ENCODE measurements at places on chromosomes 3 and 15.

- no peak for DNase-seq
These were observed 15.6 kb upstream of the FAM98B start for GRCh38 chr15:38438031-38438986.

DNA sequence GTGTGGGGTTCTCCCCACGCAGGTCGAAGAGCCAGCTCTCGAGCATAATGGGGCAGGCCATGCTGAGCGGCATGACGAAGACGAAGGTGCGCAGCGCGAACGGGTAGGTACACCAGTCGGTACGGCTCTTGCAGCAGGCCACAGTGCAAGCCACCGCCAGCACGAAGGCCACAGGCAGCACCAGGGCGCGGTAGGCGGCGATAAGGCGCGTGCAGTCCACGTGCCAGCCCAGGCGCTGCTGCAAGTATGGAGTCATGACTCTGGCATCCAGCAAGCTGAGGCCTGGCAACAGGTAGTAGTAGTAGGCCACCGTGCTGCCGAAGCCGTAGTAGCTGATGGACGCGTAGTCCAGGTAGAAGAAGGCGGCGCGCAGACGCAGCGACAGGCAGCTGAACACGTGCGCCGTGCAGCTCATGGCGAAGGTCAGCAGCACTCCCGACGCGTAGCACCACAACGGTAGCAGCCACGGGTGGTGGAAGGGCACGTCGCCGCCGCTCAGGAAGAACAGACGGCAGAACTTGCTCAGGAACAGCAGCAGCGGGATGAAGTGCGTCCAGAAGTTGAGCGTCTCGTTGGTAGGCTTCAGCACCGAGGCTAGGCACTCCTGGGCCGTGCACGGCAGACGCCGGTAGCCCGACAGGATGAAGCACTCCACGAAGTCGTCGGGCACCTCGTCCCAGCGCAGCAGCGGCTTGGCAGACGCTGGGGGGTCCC, 797 bp downstream of the PAQR9 start:
- peak; percentile 17 for DNase-seq

GRCh38 chr3:129068291-129068886, 7.8 kb downstream of the GP9 start:
- no peak for DNase-seq

DNA sequence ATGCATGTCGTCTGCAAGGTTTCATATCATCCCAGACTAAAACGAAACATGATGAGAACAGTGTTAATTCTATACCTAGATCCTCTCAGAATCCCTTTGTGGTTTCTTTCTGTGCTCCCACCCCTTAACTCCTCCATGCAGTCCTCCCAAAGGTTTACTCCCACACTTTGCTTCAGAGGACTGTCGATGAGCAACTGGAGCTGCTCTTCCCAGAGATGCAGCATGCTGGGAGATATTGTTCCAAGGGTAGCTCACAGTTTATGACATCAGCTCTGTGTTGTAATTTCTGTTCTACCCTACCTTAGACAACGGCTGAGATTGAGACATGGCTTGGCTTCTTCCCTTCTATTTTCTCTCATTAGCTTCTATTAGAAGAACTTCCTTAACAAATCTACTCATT, 313.0 kb upstream of the COL8A1 start:
- DNase-seq, result no peak

GRCh38 chr15:61153291-61153690, 75.8 kb downstream of the RORA start:
- DNase-seq, result no peak

DNA sequence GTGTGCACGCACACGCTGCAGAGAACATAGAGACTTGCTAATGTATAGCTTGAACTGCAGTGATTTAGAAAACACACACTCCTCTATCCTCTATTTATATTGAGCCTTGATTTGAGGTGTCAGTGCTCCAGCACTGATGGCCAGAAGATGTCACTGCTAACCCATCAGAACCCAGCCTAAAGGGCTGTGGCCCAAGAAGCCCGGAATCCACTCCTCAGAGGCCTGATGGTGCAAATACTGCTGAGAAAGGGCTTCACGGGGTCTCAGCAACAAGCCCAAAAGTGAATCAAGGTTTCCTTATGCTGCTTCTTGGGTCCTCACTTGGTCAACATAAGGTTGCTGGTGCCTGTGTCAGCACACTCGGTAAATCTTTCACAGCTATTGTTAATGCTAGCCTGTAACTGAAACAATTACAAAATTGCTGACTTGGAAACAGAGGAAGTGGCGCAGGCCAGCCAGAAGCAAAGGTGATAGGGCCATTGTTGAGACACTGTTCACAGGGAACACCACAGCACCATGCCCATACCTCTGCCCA, 60.3 kb downstream of the HEG1 start:
- peak; percentile 55 for DNase-seq

DNA sequence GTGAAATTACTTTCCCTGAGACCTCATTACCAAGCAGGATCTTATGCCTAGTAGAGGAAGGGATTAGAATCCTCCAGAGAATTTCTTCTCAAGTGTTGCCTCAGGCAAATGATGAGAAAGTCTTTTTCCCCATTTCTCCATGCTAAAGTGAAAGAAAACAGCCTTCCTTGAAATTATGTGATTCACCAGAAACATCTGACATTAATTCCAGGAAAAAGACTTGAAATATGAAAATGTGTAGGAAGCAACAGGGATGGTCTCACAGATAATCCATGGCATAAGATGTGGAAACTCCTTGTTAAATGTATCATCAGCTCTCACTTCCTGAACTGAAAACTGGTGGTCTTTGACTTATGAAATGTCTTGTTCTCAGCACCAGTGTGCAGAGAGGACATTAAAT, 17.9 kb upstream of the ABI3BP start:
- DNase-seq, result no peak

DNA sequence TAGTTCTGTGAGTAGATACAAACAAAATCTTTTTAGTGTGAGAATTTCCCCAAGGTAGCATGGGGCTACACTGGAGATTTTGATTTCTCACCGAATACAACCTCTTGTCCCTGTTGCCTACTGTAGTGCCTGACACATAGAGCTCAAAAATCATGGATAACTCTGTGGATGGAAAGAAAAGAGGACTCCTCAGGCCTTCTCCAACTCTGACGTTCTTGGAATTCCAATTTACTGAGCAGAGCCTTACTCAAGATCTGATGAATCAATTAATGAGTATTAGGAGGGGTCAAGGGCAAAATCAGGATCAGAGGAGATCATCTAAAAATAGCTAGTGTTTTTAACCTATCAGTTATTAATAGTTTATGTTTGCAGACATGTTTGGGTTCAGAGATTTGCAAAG, 46.7 kb upstream of the PYDC2 start:
- no peak for DNase-seq

DNA sequence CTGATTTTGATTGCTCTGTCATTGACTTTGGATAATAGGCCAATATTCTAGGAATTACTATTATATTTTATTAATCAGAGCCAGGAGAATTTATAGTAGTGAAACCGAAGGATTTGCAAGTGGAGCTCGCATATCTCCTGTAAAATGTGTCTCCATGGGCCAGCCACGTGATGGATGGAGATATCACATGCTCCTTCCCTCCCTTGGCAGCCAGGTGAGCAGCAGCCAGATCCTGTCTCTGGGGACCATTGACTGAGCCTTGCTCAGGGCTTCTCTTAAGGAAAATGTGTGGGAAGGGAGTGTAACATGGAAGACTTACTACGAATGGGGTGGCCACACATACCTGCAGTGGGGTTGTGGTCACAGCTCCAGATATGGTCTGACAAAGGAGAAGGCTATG, 144.7 kb upstream of the RGMA start:
- DNase-seq, result no peak

GRCh38 chr3:155233213-155233612, 60.3 kb downstream of the STRIT1 start:
- no peak for DNase-seq

DNA sequence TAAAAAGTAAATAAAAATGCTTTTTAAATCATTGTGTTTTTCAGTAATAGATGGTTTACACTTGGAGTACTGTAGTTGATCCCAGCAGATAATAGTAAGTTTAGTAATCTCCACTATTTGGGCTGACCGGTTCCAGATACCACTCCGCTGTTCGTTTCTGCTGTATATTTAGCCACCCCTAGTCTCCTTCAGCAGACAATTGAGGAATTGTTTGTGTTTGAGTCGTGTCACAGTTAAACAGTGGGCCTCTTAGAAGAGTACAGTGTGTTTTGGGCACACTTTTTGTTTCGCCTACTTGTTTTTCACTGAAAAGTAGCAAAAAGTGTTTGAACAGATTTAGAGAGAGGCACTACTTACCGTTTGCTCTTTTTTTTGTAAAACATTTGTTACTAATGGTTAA, 33.2 kb downstream of the PAK2 start:
- DNase-seq, result no peak

DNA sequence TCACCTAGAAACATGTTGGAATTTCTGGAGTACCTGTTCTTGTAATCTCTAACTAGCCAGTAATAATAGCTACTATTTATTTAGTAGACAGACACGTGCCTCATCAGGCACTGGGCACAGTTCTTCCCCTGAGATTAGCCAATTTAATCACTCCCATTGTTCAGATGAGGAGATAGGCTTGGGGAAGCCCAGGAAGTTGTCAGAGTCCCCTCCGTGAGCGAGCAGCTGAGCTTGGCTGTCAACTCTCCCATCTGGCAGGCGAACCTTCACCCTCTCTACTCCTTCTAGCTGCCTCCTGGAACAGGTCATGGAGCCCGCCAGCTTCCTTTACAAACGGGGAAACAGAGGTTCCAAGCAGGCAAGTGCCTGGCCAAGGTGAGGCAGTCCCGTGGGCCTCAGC, 31.1 kb upstream of the FGD5 start:
- no peak for DNase-seq

DNA sequence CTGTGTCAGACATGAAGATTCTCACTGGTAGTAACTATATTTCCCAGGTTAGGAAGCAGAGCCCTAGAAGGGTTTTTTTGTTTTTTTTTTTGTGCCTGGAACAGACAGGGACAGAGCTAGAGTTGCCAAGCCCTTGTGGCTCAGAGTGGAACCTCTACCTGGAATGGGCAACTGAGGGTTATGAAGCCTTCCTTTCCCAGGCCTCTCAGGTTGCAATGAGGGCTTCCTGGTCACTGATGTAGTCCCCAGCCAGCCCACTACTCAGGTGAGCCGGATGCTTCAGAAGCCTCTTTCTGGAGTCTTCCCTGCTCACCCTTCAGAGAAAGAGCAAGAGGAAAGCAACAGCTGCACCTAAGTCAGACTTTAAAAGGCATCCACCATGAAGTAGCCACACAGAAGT, 48.8 kb upstream of the MANF start:
- no peak for DNase-seq

GRCh38 chr3:17489139-17489538, 253.3 kb downstream of the TBC1D5 start:
- no peak for DNase-seq

DNA sequence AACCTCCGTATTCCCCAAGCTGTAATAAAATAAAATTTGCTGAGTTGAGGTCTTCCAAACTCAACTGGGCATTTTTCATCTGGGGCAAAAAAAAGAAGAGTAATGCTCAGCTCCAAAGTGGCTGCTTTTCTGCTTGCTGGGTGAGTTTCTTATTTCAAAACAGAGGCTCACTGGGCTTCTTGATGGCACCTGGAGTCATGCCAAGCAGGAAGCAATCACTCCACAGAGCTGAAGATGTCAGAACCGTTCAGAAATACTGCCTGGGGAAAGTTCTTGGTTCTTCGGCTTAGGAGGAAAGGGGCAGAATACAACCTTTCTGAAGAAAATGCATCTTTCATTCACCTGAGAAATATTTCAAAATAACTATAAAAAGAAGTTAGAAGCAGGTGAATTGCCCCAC, 4.1 kb downstream of the CCR9 start:
- no peak for DNase-seq

DNA sequence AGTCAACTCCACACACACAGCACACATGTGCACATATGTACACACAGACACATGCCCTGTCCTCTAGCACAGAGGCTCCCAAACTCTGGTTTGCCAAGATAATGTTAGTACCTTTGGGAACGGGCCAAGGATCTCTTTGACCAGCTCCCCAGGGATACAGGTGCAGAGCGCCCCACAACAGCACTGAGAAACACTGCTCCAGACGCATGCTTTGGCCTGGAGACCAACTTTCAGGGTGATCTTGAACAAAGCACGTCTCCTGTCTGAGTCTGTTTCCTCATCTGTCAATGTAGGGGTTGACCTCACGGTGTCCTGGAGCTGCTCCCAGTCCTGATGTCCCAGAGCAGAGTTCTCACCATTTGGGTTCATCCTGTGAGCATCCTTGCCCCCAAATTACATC, 15.9 kb upstream of the SKOR1 start:
- no peak for DNase-seq

DNA sequence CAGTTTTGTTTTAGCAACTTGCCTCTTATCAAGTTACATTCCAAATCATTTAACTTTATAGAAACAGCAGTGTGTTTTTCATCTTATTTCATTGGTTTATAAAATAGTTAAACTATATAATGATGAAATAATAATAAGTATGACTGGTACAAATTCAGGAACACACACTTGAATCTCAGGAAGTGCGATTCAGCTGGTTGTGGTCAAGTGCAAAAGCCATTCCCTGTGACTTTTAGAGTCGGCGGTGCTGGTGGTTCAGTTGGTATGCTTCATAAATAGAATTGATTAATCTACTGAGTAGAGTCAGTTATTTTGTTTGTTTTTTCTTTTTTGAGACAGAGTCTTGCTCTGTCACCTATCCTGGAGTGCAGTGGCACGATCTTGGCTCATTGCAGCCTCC, 22.7 kb downstream of the SACM1L start:
- no peak for DNase-seq

DNA sequence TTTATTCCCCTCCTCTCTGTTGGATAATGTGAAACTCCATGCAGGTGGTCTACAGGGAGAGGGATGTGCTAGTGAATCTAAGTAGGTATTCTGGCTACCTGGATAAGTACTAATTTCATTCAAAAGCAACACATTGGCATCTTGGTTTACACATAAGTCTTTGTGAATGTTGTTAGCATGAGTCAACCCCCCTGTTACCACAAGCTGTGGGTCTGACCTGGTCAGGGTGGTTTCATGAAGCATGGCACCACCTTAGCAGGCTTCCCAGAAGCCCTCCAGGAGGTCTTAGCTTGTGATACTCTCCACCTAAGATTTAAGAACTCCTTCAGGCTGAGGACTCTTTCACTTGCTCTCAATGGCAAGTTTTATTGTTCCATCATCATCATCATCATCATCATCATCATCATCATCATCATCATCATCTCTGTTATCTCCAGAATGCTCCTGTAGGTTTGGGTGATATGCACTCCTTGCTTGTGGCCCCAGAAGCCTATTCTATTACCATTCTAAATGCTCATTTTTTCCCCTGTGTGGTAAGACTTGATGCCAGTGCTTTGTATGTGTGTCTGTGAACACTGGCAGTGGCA, 62.8 kb downstream of the EPHB1 start:
- DNase-seq, result no peak

Measured in WERI-Rb-1 (cell line).